ENCODE measurements at places on chromosomes 12 and 14. TPM values are rescaled to one million over a fixed set of nuclear protein-coding genes. Genes with fewer than 3 reads are reported as not detected.

DNA sequence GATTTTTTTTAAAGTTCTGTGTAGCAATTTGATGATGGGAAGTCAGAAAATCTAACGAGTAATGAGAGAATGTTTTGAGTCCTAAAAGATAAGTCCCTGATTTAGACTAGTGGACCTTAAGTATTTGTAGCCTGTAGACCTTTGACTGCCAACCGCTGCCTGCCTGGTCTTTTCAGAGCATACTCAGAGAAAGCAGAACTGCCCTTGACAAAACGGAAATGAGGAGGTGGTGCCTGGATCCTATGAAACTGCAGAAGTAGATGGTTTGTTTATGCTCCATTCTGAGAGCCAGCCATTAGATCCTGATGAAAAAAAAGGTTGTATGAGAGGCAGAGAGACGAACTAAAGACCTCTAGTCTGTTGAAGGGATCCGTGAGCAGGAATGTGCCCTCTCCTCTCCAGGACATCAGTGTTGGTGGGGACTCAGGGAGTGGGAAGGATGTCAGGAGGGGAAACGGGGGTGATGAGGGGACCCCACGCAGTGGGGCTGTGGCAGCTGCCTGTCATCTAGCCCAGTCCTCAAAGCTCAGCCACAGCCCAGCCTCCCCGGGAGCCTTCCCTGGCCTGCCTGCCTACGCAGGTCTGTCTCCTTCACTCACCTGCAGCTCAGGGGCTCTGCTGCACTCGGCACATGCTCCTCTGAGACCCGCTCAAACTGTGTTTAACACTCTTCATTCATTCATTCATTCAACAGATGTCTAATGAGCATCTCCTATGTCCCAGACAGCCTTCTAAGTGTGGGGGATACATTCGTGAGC, 447.5 kb downstream of the AACS start:
- DNase-seq, result no peak
- no peaks in the 10 kb centered on the region for H3K36me3 ChIP-seq
- H3K4me3 ChIP-seq, result no peak overlapping the region

DNA sequence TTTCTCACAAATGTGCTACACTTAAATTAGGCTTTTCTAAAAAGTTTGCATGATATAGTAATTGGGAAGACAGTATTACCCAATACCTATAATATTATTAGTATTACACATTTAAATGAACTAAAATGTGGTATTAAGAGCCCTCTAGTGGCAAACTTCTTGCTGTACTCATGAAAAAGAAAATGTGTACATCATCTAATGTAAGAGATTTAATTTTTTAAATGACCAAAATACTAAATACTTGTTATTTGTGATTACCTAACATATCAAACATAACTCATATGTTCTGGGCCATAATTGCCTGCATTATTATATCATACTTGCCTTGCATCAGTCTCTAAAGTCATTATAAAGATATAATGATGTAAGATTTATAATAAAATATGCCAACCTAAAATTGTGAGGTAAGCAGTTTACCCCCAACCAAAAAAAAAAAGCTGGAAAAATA, 64.2 kb downstream of the DNAI7 start:
- no peak overlapping the region for H3K4me3 ChIP-seq
- H3K36me3 ChIP-seq, result no peaks in the 10 kb centered on the region
- H3K27ac ChIP-seq, result no peak overlapping the region
- H3K4me1 ChIP-seq, result no peaks in the 10 kb centered on the region
- no peak for DNase-seq

GRCh38 chr12:2733493-2734355, 61.0 kb upstream of the FKBP4 start:
- no peak for DNase-seq
- no peaks in the 10 kb centered on the region for H3K27me3 ChIP-seq
- peaks cover 12% of the 10 kb centered on the region for H3K4me1 ChIP-seq
- H3K36me3 ChIP-seq, result no peaks in the 10 kb centered on the region
- no peak overlapping the region for H3K27ac ChIP-seq

- no peaks in the 10 kb centered on the region for H3K4me1 ChIP-seq
- peak; percentile 51 for DNase-seq
- H3K36me3 ChIP-seq, result no peaks in the 10 kb centered on the region
- H3K4me3 ChIP-seq, result no peak overlapping the region
- H3K27ac ChIP-seq, result no peak overlapping the region
Measured at GRCh38 chr12:109393437-109394345, 46.0 kb downstream of the MYO1H start.

DNA sequence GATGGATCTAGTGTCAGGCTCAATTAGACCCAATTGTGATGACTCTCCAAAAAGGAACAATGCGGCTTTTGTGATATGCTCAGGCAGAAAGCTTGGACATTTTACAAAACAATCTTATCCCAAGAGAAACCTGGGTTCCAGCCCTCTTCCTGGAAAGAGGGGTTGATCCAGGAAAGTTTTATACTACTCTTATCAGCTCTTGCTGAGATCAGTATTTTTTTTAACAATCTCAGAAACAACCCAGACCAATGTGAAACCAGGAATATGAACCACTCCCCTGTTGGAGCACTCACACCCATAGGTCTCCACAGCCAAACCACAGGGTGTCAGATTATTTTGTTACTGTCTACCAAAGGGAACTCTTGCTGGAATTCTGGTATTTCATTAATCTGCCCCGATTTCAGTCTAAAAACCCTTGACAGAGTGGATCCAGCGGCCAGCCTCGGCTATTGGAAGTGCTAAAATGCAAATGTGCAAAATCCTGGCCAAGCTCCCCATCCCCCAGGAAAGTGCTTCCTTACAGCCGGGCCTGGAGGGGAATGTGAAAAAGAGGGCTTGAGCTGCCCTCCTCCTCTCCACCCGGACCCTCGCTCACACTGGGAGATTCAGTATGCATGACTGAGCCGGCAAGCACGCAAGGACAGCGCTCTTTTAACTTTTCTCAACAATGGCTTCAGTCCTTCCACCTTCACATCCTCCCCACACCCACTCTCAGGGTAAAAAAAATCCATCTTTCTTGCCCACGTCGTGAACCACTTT, 4.0 kb downstream of the FBXL14 start:
- no peak for DNase-seq
- H3K4me1 ChIP-seq, result peaks cover 46% of the 10 kb centered on the region
- H3K36me3 ChIP-seq, result peaks cover 27% of the 10 kb centered on the region
- H3K4me3 ChIP-seq, result peak overlapping the region; percentile 95

DNA sequence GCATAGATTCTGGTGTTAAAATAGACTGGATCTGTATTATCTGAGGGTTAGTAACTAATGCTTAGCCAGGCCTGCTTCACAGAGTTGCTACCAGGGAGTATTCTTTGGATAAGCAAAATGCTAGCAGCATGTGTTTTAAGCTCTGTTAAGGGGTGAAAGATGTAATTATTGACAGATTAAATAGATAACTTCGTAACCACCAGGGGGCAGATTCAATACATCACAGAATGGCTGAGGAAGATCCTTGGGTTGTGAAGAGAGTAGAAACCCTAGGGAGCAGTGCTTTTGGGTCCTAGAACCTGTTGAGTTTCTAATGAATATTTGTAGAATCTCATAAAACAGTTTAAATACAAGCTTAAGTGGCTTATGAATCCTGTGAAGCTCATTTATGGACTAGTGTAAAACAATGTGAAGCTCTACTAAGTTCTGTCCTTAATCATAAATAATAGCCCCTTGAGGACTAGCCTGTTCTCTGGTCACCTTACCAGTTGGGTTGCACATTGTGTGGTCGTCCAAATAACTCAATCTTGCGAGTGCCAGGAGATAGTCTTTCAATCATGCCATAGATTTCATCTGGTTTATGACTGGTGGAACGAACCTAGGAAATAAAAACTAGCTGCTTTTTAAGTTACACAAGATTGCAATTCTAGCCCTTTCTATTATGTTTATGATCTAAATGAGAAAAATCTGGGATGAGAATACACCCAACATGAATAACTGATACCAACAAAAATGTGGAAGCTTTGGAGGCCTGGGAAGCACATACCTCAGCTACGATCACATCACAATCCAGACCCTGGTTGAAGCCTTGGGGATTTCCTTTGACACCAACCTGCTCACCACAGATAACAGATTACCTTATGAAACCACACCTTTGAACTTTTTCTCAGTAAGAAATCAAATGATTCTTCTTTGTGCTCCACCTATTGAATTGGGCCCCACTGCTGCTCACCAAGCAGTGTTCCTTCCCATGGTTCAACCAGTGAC, 12.3 kb downstream of the METTL3 start:
- peaks cover 59% of the 10 kb centered on the region for H3K36me3 ChIP-seq
- H3K4me3 ChIP-seq, result no peak overlapping the region
- peak overlapping the region; percentile 72 for H3K27ac ChIP-seq
- no peaks in the 10 kb centered on the region for H3K27me3 ChIP-seq
- peak; percentile 35 for DNase-seq

DNA sequence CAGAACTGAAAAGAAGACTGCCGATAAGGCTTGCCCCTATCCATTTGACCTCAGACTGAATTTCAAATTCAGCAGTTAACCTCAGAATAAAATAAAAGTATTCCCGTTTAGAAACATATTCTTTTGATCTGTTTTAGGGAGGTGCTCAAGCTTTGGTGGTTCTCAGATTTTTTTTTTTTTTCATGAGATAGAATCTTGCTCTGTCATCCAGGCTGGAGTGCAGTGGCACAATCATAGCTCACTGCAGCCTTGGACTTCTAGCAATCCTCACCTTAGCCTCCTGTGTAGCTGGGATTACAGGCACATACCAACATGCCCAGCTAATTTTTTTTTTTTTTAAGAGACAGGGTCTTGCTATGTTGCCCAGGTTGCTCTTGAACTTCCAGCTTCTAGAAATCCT, 15.5 kb downstream of the AEBP2 start:
- no peak for DNase-seq
- peaks cover 79% of the 10 kb centered on the region for H3K4me1 ChIP-seq
- no peaks in the 10 kb centered on the region for H3K27me3 ChIP-seq
- peak overlapping the region; percentile 34 for H3K27ac ChIP-seq

DNA sequence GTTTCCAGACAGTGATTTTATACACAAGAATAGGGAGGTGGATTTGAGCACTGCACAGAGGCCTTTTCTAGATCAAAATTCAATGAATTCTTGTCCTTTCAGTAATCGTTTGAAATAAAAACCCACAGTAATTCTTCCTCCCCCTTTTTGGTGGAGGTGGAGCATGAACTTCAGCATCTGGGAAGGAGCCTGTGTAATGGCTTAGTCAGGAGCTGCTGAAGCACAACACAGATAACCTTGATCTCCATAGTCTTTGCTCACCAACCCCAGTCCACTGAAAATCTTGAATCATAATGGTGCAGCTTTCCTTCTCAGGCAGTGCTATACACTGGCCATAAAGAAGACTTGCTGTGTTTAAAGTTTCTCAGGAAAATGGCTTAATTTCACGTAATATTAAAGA, 6.4 kb upstream of the TBPL2 start:
- H3K36me3 ChIP-seq, result no peaks in the 10 kb centered on the region
- no peak for DNase-seq
- H3K4me3 ChIP-seq, result no peak overlapping the region
- peaks cover 1% of the 10 kb centered on the region for H3K4me1 ChIP-seq

- no peaks in the 10 kb centered on the region for H3K27me3 ChIP-seq
- H3K36me3 ChIP-seq, result no peaks in the 10 kb centered on the region
- peaks cover 63% of the 10 kb centered on the region for H3K4me1 ChIP-seq
- DNase-seq, result no peak
- peak overlapping the region; percentile 89 for H3K4me3 ChIP-seq
Measured at GRCh38 chr12:54418441-54419087, 502 bp downstream of the ITGA5 start.

GRCh38 chr12:132327336-132328171, 1.8 kb downstream of the GALNT9 start:
- peaks cover 25% of the 10 kb centered on the region for H3K4me1 ChIP-seq
- no peaks in the 10 kb centered on the region for H3K36me3 ChIP-seq
- no peak overlapping the region for H3K4me3 ChIP-seq
- peaks cover 40% of the 10 kb centered on the region for H3K27me3 ChIP-seq
- DNase-seq, result peak; percentile 85
- peak overlapping the region; percentile 25 for H3K27ac ChIP-seq

- H3K4me1 ChIP-seq, result peaks cover 21% of the 10 kb centered on the region
- no peak overlapping the region for H3K27ac ChIP-seq
- H3K36me3 ChIP-seq, result no peaks in the 10 kb centered on the region
- H3K4me3 ChIP-seq, result no peak overlapping the region
- H3K27me3 ChIP-seq, result peaks cover 13% of the 10 kb centered on the region
Measured at GRCh38 chr14:81402123-81402495, 2.0 kb upstream of the STON2 start.

GRCh38 chr14:103518422-103519042, 4.1 kb downstream of the CKB start:
- no peak overlapping the region for H3K4me3 ChIP-seq
- H3K27ac ChIP-seq, result no peak overlapping the region
- H3K36me3 ChIP-seq, result no peaks in the 10 kb centered on the region
- peaks cover 4% of the 10 kb centered on the region for H3K27me3 ChIP-seq
- peaks cover 10% of the 10 kb centered on the region for H3K4me1 ChIP-seq

DNA sequence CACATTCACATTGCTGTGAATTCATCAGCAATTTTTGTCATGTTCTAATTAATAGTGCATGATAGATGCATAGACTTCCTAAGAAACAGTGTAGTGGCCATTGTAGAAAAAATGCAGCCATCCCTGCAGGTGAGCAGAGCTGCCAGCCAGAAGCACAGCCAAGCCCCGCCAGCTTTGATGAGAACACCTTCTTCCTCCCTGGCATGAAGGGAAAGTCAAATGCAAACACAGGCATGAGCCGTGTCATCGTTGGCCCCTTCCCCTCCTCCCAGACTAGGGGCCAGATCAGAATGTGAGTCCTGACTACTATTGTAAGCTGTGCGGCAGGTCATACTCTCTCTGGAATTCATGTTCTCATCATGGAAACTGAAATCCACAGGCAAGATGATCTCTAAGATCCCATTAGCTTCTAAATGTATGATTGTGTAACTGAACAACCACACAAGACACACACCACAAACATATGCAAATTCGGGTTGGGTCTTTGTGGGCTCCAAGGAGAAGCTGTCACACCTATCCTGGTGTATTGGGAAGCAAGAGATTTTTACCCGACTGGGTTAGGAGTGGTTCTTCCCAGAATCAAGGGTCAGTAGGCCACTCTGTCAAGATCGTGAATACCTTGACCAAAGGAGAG, 2.8 kb upstream of the AQP2 start:
- no peak for DNase-seq
- no peaks in the 10 kb centered on the region for H3K27me3 ChIP-seq
- H3K36me3 ChIP-seq, result no peaks in the 10 kb centered on the region

GRCh38 chr14:59107819-59108218, 80.6 kb upstream of the DAAM1 start:
- no peak overlapping the region for H3K4me3 ChIP-seq
- no peaks in the 10 kb centered on the region for H3K36me3 ChIP-seq
- H3K4me1 ChIP-seq, result no peaks in the 10 kb centered on the region
- H3K27me3 ChIP-seq, result peaks cover 9% of the 10 kb centered on the region

The SLC6A12 gene
- total RNA-seq, result not detected

The PDZRN4 gene
- total RNA-seq, result not detected

The EP400 gene
- 45.6 TPM for total RNA-seq

The ACOT6 gene
- total RNA-seq, result not detected

The FAM181A gene
- not detected for total RNA-seq

The HSP90B1 gene
- total RNA-seq, result 412 TPM

The CEP290 gene
- 15.3 TPM for total RNA-seq

The P2RX7 gene
- 3.6 TPM for total RNA-seq

The KRT85 gene
- total RNA-seq, result not detected
